ENCODE measurements at places on chromosomes 13 and 19.
A peak's percentile ranks its signal among the peaks of the same experiment; 100 is the strongest.

DNA sequence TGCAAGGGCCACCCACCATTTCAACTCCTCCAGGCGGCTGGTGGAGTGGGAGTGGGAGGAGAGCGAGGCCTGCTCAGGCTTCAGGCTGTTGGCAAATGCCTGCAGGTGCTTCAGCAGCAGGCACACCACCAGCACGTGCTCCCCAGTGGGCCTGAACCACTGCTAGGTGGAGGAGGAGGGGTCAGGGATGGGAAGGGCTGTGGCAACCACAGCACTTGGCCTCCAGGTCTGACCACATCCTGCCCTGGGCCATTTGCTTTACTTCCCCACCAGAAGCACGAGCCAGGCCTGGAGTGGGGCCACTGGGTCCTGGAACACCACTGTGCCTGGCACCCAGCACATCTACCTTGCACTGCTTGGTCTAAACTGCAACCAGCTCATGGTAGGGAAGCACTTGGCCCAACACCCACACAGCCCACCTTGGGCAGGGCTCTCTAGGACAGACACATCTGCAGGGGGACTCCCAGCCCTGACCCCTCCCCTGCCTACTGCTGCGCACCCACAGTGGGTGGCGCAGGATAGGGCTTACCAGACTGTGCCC, 26.2 kb downstream of the TUBA3C start:
- no peak for DNase-seq

DNA sequence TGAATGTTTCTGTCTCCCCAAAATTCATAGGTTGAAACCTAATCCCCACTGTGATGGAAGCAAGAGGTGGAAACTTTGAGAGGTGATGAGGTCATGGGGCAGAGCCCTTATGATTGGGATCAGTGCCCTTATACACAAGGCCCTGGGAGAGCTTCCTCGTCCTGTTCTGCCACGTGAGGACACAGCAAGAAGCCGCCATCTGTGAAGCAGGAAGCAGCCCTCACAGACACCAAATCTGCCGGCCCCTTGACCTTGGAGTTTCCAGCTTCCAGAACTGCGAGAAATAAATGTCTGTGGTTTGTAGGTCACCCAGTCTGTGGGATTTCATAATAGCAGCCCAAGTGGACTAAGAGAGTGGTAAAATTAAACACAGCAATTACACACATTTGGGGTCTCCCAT, 737.4 kb downstream of the UQCRFS1 start:
- no peak for DNase-seq

- no peak for DNase-seq
These were observed 71.2 kb upstream of the STK24 start for GRCh38 chr13:98648141-98648540.

DNA sequence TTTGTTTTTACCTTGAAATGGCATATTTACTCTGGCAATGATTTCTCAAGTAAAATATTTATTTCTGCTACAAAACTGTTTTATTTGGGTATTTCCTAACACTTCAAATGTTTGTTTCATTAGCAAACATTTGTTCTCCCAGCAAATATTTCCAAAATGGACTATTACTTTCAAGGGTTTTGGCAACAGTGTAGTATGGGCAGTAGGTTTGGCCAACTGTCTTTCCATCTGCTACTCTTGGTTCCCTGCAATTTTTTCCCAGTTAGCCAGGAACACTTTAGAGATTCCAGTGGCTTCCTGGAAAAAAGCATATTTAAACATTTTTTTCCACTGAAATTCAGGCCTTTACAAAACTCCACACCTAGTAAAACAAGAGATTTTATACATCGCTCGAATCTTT, 466.6 kb downstream of the SLITRK6 start:
- no peak for DNase-seq

- no peak for DNase-seq
These were observed 45.8 kb downstream of the RUBCNL start for GRCh38 chr13:46341112-46341711.

GRCh38 chr19:41882568-41883462, at the start of gene ARHGEF1:
TSS of gene ARHGEF1 (plus strand) at chr19:41883184. CDS start at chr19:41888083, 4,899 bp downstream.
- peak; percentile 44 for DNase-seq

DNA sequence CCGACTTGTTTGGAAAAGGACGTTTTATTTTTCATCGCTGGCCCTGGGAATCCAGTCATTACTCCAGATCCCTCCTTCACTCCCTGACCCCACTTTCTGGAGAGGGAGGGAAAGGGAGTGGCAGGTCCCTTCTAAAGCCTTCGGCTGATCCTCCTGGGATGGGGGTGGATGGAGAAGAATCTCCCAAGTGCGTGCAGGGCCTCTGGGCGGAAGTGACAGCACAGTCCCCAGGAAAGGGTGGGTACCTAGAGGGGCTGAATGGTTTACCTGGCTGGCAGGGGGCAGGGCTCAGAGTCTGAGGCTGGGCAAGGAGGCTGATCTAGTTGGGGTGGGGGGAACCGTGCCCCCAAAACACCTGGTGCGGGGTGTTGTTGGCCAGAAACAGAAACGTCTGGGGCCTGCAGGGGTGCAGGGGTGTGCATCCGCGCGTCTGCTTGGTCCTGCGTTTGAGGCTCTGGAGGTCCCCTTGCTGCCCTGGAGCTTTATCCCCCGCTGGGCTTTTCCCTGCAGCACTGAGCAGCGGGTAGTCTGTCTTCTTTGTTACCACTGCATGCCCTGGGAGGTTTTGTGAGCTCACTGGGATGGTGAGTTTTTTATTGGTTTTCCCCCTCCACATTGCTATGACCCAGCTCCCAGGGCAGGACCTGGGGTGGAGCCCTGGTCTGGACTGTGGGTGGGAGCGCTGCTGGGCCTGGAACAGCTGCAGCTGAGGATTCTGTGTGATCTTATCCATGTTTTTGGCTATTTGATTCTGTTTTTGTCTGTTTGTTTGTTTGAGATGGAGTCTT, 3.0 kb upstream of the ZNF628 start:
- DNase-seq: no peak

DNA sequence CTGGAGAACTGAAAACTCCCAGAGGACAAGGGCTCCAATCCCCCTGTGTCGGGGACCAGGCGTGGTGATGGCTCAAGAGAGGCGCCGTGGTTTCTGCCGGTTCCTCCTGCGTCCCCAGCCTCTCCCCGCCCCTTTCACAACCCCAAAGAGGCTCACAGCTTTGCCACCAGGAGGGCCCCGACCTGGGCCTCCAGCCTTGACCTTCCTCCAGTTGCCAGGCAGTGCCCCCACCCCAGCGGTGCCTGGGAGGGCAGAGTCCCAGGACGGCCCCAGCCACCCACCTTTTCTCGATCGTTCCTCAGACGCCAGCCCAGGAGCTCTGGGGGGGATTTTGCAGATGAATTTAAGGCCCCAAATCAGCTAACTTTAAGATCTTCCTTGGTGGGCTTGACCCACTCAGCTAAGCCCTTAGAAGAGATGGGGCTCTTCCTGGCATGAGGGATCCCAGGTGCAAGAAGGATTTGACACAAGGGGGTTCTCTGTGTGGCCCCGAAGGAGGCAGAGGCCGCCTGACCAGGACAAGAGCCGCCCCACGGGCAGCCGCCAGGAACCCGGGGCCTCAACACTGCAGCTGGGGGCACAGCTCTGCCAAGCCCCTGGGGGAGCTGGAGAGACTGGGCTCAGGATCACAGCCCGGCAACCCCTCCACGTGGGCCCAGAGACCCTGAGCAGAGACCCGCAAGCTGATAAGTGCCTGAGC, 47.0 kb downstream of the MCF2L start:
- DNase-seq: no peak
